ENCODE measurements at places on chromosomes 2 and 18.

DNA sequence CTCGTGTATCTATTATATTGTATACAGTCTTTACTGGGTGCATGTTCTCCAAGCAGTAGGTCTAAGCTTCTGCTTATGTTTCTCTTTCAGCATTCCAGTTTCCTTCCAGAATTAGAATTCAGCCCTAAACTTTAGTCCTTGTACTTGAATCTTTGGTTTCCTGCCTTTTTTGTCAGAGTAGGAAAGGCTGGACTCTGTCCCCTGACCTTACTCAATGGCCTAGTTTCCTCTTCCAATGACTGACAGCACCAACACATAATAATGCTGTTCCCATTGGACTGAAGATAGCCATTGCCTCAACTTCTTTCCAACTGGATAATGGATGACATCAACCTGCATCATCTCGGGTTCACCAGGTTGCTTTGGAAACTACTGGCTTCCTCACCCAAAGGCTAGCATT is 217.0 kb downstream of the FIGN start:
- DNase-seq = no peak
- H3K27ac ChIP-seq = no peak overlapping the region
- H3K36me3 ChIP-seq = no peaks in the 10 kb centered on the region
- no peaks in the 10 kb centered on the region for H3K4me1 ChIP-seq
- H3K4me3 ChIP-seq = no peak overlapping the region

DNA sequence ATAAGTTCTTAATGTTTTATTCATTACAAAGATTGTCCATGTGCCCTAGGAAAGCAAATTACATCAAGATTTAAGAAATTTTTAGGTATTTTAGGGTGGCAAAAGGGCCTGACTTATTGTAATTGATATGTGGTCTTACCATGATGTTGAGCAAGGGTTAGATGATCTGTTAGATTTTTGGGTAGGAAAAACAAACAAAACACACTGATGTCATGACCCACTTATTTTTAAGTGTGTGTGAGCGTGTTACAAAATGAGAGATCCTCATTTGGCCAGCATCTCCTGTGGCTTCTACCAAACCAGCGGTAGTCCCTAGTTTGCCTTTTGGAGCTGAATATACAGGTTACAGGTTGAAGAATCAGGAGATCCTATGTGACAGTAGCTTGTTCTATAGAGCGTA is 89.8 kb upstream of the ITGB6 start:
- H3K4me1 ChIP-seq = peaks cover 26% of the 10 kb centered on the region
- H3K36me3 ChIP-seq = peaks cover 30% of the 10 kb centered on the region
- no peaks in the 10 kb centered on the region for H3K27me3 ChIP-seq
- H3K27ac ChIP-seq = no peak overlapping the region

DNA sequence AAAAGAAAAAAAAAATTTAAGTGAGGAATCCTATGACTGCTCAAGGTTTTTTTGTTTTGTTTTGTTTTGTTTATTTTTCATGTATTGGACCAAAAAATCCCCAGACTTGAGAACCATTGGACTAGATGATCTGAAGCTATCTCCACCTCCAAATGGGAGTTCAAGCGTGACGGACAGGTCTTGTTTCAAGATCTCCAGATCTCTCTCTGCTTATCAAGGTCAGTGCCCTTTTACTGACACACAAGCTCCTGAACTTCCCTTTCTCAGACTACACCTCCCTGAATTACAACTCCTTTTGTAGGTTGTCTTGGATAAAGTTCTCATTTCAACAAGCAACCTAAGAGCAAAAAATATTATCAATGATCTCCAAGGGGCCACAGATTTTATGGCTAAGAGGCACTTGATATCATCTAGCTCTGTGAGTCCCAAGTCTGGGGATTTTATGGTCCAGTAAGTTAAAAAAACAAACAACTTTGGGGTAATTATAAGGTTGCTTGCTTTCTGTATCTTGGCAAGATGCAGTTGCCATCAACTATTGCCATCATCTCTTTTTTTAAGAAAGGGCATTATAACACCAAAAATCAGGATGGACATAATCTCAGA is 396.0 kb upstream of the ATP5MC3 start:
- DNase-seq = no peak
- no peaks in the 10 kb centered on the region for H3K4me1 ChIP-seq
- no peak overlapping the region for H3K27ac ChIP-seq
- no peak overlapping the region for H3K4me3 ChIP-seq

DNA sequence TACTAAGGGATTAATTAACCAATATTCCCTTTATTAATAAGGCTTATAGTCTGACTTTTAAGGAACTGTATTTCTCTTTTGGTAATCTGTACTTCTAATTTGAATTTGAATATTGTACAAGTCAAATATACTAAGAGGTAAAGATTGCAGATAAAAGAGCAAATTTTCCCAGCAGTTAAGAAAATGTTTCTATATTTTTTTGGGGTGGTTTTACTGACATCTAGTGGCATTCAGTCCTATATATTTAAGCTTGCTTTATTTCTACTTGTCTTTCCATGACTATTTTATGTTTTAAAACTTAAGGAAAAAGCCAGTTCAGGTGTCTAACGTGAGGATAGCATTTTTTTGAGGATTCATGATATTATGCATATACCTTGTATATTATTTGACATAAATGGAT is 41.6 kb downstream of the TDRD15 start:
- H3K4me3 ChIP-seq = no peak overlapping the region
- DNase-seq = no peak
- no peak overlapping the region for H3K27ac ChIP-seq
- no peaks in the 10 kb centered on the region for H3K36me3 ChIP-seq
- no peaks in the 10 kb centered on the region for H3K4me1 ChIP-seq

GRCh38 chr2:58195662-58196061 is 45.5 kb downstream of the FANCL start:
- no peaks in the 10 kb centered on the region for H3K27me3 ChIP-seq
- H3K4me1 ChIP-seq = no peaks in the 10 kb centered on the region
- no peak for DNase-seq
- peaks cover 1% of the 10 kb centered on the region for H3K36me3 ChIP-seq
- no peak overlapping the region for H3K4me3 ChIP-seq

DNA sequence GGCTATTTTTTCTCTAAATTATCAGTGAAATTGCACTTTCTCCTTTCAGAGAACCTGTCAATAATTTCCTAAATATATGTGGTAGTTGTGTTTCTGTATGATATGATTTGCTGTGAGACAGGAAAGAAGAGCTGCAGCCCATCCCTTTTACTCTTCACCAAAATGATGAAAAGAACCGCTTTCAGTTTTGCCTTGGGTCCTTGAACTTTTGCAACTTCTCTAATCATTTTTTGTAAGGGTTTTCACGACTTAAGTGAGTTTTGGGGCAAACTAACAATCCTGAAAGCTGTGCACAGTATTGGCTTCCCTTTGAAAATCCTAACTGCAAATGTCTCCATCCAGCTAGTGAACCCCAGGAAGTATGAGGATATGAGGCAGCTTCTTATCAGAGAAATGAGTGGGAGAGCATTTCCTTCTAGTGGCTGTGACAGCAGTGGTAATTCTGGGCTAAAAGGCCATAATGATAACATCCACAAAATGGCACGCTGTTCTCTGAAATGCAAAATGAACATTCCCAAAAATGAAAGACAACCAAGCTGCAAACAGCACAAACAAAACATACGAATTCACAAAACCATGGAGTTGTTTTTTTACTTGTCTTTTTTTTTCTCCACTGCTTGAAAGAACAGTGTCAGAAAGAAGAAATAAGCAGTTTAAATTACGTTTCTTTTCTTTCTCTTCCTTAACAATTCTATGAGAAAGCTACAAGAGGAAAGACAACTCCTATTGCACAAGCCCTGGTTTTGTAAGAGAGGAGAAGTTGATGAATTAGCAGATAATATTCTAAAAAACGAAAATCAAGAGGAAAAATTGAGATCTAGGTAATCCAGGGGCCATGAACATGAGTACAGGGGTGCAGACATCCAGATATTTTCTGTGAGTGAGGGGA is 1291.6 kb upstream of the ZEB2 start:
- H3K4me3 ChIP-seq = no peak overlapping the region
- no peaks in the 10 kb centered on the region for H3K4me1 ChIP-seq
- H3K27ac ChIP-seq = no peak overlapping the region
- no peaks in the 10 kb centered on the region for H3K36me3 ChIP-seq
- DNase-seq = no peak
- H3K27me3 ChIP-seq = no peaks in the 10 kb centered on the region

GRCh38 chr2:240997856-240998705 is at the start of gene SNED1:
Gene SNED1 (plus strand): TSS chr2:240998618. CDS start chr2:240998838, 220 bp downstream.
- H3K4me3 ChIP-seq = peak within 1 kb of the TSS; percentile 53
- peaks cover 25% of the 10 kb centered on the region for H3K27me3 ChIP-seq
- H3K36me3 ChIP-seq = no peaks in the 10 kb centered on the region
- peak; percentile 70 for DNase-seq
- H3K27ac ChIP-seq = no peak within 1 kb of the TSS
- H3K4me1 ChIP-seq = no peaks in the 10 kb centered on the region

- no peaks in the 10 kb centered on the region for H3K36me3 ChIP-seq
- no peak overlapping the region for H3K27ac ChIP-seq
- no peak overlapping the region for H3K4me3 ChIP-seq
- no peaks in the 10 kb centered on the region for H3K4me1 ChIP-seq
Measured at GRCh38 chr2:2318949-2319348, 12.1 kb downstream of the MYT1L start.

DNA sequence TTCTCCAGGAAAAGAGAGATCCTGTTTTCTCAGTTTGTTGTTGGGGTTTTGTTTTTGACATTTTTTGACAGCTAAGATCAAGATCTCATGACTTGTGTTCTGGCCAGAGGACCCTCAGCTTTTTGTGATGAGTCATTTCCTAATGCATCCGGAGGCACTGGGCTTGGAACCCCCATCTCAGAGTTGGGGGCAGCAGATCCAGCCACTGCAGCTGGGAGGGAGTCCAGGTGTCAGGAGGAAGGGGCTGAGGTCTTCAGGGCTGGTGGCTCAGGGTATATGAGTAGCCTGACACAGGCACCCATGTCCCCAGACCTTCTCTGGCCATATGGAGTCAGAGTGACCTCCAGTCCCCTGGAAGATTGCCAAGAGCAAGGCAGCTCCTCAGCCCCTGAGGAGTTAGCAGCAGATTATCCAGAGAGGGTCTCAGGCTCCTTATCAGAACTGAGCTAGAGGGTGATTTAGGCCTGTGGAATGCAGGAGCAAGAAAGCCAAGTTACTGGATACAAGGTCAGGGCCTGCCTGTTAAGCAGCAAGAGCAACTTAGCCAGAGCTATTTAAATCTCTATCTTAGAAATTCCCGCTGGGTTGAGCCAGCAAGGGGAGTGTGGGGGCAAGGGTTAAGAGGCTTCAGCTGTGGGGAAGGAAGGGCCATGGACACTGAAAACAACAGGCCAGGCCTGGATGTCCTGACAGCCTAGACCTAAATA is 62.4 kb downstream of the TANC1 start:
- H3K4me3 ChIP-seq = no peak overlapping the region
- no peak overlapping the region for H3K27ac ChIP-seq
- H3K27me3 ChIP-seq = no peaks in the 10 kb centered on the region
- H3K4me1 ChIP-seq = no peaks in the 10 kb centered on the region

DNA sequence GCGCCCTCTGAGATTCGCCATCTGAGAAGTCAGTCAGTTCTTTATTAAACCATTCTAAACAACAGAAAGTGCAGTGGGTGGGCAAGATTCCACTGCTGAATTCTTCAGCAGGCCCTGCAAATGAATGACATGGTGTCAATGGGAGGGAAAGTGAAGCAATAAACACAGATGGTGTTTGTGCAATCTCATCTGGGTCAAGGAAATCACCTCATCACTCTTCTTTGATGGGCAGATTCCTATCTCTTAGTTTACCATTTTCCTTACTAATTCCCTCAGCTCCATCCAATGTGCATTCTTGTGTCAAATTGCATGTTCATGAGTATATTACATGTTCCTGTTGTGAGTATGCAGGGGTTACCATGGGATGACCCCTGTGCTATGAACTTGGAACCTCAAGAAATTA is 100.7 kb upstream of the CYP1B1 start:
- H3K27me3 ChIP-seq = peaks cover 27% of the 10 kb centered on the region
- H3K36me3 ChIP-seq = peaks cover 3% of the 10 kb centered on the region
- no peak overlapping the region for H3K27ac ChIP-seq
- peaks cover 4% of the 10 kb centered on the region for H3K4me1 ChIP-seq

GRCh38 chr18:57651914-57652313 is 30.3 kb upstream of the NARS1 start:
- no peaks in the 10 kb centered on the region for H3K27me3 ChIP-seq
- H3K36me3 ChIP-seq = no peaks in the 10 kb centered on the region
- H3K27ac ChIP-seq = no peak overlapping the region
- H3K4me3 ChIP-seq = no peak overlapping the region
- no peak for DNase-seq

DNA sequence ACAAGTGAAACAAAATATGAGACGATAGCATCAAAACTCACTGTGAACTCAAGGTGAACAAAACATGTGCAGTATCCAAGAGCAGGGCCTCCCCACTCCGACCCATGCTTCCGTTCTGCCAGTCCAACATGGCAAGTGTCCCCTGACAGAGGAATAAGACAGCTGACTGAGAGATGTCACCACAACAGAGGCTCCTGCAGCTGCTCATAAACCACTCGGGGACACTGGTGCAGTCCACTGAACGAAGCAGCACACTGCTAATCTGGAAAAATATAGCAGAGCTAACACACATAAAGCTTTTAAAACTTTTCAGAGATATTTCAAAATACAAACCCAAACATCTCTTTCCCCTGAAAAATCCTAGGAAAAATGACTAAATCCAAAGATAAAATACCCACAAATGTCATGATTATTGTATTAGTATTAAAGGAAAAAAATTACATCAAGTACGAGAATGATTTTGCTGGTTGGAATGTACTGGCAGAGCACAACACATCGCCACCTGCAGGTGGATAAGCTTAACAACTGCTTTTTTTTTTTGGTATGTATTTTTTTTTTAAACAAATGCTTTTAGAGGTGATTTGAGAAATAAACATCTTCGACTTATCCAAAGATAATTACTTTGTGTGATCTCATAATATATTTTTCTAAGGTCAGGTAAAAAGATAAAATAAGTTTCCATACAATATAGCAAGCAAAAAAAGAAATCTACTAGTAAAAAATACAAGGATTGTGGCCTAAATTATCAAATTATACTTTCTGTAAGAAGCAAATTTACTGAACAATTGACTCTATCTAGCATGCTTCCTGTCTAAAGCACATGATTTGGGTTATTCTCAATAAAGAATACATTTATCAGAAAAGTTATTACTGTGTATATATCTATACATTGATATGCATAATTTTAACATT is 18.6 kb downstream of the THADA start:
- peaks cover 57% of the 10 kb centered on the region for H3K36me3 ChIP-seq
- no peak for DNase-seq
- peaks cover 27% of the 10 kb centered on the region for H3K4me1 ChIP-seq
- no peak overlapping the region for H3K27ac ChIP-seq

DNA sequence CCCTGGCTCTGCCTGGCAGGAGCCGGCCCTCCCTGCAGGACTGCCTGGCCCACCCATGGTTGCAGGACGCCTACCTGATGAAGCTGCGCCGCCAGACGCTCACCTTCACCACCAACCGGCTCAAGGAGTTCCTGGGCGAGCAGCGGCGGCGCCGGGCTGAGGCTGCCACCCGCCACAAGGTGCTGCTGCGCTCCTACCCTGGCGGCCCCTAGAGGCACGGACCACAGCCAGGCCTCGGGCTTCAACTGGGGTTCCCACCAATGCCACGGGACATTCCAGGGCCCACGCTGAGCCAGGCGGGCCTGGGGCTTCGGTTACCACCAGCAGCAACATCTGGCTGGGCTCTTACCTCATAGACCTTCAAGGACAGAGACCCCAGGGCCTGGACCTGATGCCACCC is 6.1 kb upstream of the GMPPA start:
- H3K36me3 ChIP-seq = no peaks in the 10 kb centered on the region
- no peaks in the 10 kb centered on the region for H3K4me1 ChIP-seq
- H3K27me3 ChIP-seq = peaks cover 40% of the 10 kb centered on the region
- DNase-seq = no peak

All from activated T-helper 1 cell treated with anti-CD3 and anti-CD28 coated beads, Interleukin-12 subunit alpha, Interleukin-12 subunit beta, Interleukin-2, Interleukin-4 antibody, amounts not matched to agents 30 ng/mL and 10 ng/mL and 1 ng/mL, durations not matched to agents 14 hours and 24 hours and 36 hours (primary cell).